ENCODE measurements at places on chromosomes 4 and X.

GRCh38 chr4:144734522-144734921 is 88.6 kb downstream of the HHIP start:
- DNase-seq: peak; percentile 72

GRCh38 chr4:156388826-156389225 is 435.2 kb upstream of the CTSO start:
- DNase-seq: peak; percentile 2

- peak; percentile 71 for DNase-seq
Measured at GRCh38 chr4:158094413-158095134, 78.3 kb downstream of the GASK1B start.

GRCh38 chrX:121456315-121456714 is 408.9 kb downstream of the GLUD2 start:
- DNase-seq: no peak

DNA sequence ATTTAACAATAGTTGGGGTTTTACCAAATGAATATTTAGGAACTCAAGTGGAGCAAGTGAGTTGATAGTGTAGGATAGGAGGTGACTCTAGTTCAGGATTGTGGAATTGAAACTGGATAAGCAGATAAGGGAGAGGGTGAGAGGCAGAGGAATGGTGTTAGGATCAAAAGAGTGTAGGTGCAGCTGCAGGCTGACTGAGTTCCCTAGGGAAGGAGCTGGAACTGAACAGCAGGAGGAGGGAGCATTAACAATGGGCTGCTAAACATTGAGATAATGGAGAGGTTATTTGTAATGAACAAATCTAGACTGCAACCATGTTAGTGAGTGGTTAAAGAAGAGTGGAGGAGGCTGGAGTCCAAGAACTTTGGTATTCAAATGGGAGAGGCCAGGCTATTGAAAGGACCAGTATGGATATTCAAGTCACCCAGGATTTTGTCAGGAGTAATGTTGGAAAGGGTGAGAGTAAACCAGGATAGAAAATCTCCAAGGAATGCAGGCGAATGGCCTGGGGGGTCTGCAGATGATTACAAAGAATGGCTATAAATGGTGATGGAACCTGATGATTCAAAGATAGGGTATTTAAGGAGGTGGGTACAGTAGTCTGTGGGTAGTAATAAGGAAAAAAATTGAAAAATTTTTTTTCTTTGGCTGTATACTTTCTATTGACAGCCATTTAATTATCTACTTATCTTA is 497.1 kb upstream of the TENM3 start:
- DNase-seq: no peak

DNA sequence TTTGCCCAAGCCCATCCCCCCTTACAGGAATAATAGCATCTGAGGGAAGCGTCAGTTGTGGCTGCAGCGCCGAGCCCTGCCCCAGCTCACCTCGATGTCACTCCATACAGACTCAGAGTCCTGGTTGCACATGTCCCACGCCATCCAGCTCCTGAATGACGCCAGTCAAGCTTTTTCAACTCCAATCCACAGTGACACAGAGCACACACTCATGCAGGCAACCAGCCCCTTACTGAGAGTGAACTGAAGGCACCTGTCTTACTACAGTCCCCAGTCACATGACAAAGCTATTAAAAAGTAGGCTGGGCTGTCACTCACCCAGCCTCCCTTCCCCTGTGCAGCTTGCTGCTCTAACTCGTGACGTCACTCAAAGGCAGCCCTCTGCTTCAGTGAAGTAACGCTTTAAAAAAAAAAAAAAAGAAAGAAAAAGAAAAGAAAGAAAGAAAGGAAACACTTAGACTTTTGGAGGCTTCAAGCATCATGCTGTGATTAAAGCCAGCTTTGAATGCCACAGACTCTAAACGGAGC is at the start of gene PPARGC1A:
PPARGC1A (minus strand) TSS at position 234 of the 528 bp plus-strand sequence; CDS start at position 144, 90 bp downstream.
- peak; percentile 50 for DNase-seq

- DNase-seq: no peak
Measured at GRCh38 chr4:121773883-121774282, 8.9 kb upstream of the SMIM43 start.

GRCh38 chrX:13721819-13722519 is 12.5 kb downstream of the TRAPPC2 start:
- peak; percentile 86 for DNase-seq

GRCh38 chr4:178082906-178083305 is 640.7 kb upstream of the AGA start:
- DNase-seq: no peak

DNA sequence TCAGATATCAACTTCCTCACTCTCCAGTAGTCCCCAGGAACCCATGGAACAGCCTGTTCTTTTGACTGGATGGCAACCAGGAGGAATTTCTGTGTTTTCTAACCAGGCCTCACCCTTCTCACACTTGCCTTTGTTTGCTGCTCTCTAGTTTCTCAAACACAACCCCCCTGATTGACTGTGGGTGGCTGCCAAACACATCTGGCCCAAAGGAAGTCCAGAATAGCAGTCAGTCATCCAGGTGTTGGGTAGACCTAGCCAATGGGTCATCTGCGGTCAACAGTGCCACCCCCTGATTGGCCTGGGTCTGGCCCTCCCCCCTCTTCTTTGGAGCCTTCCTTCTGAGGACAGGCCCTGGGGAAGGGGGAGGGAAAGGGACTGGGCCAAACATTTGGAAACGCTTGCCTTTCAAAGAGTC is 53.7 kb downstream of the MSX1 start:
- no peak for DNase-seq

DNA sequence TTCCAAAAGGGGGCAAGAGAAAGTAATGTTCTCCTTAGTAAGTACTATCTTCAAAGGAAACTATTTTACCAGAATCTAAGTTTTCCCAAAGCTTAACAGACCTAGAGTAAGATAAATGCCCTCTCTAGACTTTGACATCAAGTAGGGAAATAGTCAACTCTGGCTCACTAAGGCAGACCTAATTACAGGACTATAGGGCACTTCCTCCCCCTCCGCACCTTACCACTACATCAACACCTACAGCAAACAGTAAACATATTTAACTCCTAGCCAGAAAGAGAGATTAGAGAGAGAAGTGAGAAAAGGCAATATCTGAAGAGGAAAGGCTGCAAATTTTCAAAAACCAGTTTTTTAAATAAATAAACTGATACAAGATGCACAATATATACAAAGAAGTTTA is 60.4 kb downstream of the CNOT6L start:
- no peak for DNase-seq

GRCh38 chrX:119391279-119391678 is 7.9 kb upstream of the SLC25A43 start:
- DNase-seq: peak; percentile 25

DNA sequence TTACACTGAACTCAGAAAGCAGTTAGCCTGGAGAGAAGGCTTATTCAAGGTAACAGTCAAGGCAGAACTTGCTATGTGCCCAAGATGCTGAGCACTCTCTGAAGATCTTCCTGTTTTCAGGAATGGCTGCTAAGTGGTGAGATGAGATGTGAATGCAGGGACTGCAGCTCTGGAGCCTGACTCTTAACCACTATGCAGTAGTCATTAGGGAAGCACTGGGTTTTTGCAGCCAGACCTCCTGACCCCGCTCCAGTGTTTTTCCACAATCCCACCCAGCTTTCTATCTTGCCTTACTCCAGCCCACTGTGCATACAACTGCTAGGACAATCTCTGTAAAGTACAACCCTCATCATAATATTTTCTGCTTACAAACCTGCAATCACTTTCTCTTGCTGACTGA is 95.2 kb upstream of the LNX1 start:
- DNase-seq: peak; percentile 42

GRCh38 chrX:80216086-80216485 is 201.5 kb downstream of the TBX22 start:
- no peak for DNase-seq

- DNase-seq: peak; percentile 36
Measured at GRCh38 chr4:30718021-30718542, 2.1 kb upstream of the PCDH7 start.

GRCh38 chr4:64893205-64893604 is 484.0 kb upstream of the TECRL start:
- no peak for DNase-seq

- DNase-seq: no peak
Measured at GRCh38 chr4:176262243-176262642, 6.8 kb downstream of the ASB5 start.

GRCh38 chr4:105059337-105059736 is 87.3 kb upstream of the TET2 start:
- no peak for DNase-seq

- DNase-seq: peak; percentile 35
Measured at GRCh38 chr4:81040012-81040659, 9.6 kb downstream of the BMP3 start.

- peak; percentile 4 for DNase-seq
Measured at GRCh38 chrX:46653482-46653881, 79.9 kb downstream of the CHST7 start.

- DNase-seq: no peak
Measured at GRCh38 chrX:45540181-45540580, 339.5 kb upstream of the DIPK2B start.

DNA sequence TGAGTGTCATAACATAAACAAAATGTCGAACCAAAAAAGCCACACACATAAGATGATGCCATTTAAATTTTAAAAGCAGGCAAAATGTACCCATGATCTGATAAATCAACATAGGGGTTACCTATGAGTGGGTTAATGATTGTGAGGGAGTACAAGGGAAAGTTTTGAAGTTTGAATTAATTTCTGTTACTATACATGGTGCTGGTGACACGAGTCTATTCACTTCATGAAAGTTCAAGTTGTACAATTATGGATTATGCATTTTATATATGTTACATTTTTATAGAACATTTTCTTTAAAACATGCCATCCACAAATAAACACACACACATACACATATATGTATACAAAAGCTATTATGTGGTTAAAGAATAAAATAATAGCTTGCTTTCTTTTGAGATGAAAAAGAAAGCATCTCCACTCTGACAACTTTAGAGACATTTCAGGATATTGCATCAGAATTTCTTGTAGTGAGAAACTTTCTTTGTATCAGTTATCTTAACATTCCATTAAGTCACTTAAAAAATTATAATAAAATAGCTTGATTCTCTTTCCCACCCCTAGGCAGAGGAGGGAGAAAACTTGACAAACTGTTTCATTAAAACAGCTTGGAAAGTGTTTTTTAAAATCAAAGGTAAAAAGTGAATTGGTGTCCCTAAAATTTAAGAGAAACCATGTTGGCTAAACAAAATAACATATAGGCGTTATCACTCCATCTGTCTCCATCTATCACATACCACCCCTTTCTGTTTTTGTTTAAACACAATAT is 891.8 kb upstream of the NDST4 start:
- DNase-seq: no peak

- peak; percentile 48 for DNase-seq
Measured at GRCh38 chr4:105389167-105389566, 84.7 kb downstream of the PPA2 start.

GRCh38 chr4:122764821-122765215 is 32.3 kb downstream of the BBS12 start:
- peak; percentile 92 for DNase-seq

DNA sequence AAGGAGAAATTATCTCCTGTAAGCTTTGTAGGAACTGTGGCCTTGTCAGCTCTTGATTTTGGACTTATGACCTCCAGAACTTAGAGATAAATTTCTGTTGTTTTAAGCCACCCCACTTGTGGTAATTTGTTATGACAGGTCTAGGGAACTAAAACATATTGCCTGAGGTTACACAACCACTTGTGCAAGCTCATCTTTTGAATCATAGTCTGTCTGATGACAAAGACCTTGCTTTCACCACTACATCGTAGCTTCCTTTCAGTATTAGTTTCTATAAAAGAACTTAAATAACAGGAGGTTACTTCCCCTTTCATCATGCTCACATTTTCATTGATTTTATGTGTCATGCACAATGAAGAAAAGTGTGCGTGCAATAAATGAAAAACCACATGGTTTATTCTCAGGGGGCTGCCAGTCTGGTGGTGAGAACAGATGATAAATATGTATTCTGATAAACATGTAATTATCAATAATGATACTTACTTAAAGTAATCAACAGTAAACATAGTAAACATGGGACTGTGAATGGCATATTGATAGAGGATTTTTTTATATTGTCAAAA is 690.0 kb upstream of the HS3ST1 start:
- DNase-seq: no peak

- no peak for DNase-seq
Measured at GRCh38 chrX:68644861-68645260, 2.6 kb upstream of the STARD8 start.

DNA sequence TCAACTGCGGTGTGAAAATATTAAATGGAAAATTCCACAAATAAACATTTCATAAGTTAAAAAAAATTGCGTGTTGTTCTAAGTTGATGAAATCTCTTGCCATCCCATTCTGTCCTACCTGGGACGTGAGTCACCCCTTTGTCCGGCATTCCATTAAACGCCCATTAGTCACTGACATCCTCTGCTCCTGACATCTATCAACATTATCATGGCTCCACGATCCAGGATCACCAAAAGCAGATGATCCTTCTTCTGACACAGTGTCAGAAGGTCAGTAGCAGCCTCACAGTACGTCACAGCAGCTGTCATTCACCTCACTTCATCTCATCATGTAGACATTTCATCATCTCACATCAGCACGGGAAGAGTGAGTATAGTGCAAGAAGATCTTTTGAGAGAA is 125.7 kb downstream of the ZNF827 start:
- DNase-seq: no peak

DNA sequence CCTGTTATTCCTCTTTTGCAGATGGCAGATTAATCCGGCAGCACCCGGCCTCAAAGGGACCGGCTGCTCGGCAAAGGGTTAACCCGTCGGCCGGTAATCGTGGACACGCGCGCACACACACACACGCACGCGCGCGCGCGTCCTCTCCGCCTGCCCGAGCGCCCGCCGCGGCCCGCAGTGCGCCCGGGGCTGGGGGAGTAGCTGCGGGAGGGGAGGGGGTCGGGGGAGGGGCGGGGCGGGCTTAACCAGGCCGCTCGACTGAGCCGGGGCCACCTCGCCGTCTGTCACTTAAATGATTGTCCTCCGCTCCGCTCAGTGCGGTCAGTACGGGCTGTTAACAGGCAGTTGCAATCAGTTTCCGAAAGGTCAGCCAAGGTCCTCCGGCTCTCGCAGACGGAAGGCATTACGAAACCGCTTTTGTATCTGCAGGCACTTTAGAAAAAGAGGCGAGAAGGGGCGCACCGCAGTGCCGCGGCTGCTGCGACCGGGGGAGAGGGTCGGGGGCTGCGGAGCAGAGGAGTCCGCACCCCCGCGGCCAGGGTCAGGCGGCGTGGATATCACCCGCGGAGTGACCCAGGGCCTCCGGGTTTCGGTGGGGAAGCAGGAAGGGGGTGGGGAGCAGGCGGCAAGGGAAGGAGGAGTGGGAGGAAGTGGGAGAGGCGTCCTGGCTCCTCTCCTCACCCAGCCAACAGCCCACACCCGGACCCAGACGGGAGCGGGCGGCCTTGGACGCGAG is 57.3 kb upstream of the BCOR start:
- DNase-seq: peak; percentile 50

DNA sequence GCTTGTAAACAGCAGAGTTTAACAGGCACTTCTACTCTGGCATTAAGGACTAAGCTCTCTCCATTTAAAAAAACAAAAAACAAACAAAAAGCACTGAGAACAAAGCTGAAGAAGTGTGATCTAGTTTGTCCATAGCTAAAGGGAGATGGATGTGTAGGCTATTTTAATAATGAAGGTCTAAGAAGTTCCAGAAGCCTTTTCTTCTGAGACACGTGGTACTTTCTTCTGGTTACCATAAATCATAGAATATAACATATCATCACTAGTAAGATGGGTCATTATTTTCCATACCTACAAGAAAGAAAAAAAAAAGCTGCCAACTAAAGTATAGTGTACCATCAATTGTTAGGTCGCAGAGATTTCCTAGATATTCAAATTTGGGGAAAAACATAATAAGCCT is 722 bp upstream of the NBDY start:
- no peak for DNase-seq
